ENCODE measurements at places on chromosomes 5 and 9.

- DNase-seq, result no peak
Measured at GRCh38 chr9:101727612-101728524, 10.6 kb downstream of the GRIN3A start.

GRCh38 chr5:54021431-54022164, 288.8 kb downstream of the ARL15 start:
- no peak for DNase-seq

DNA sequence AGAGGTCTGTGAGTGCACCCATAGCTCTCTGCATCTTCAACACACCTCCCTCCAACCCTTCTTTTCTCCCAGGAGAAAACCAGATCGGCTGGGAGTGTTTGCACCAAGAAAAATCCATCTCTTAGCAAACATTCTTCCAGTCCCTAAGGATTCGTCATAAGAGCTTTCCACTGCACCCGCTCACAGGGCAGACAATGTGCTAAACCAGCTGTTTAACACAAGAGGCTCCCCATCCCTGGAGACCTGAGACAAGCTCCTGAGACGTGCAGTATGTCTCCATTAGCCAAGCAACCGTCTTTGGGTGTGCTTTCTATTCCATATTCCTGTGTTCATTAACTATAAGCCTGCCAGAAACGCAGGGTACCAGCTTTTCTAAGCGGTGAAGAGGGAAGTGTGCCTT, 93.6 kb upstream of the ZNF462 start:
- DNase-seq, result no peak

GRCh38 chr9:124778575-124779367, 1.8 kb downstream of the OLFML2A start:
- no peak for DNase-seq

DNA sequence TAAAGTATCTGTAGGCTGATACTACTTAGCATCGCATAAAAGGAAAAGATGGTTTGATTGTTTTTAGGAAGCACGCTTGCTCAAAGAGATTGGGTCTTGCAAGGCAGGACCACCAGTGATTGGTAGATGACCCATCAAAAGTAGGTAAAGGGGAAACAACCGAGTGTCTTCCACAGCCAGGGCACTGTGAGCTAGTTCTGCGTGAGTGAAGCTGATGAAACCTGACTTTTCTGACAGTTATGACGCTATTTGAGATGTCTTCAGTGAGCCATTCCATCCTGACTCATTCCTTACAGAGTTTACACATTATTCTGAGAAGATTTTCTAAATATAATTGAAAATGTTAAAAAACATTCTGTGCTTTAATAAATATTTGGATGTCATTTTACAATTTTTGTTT, 49.7 kb downstream of the BASP1 start:
- DNase-seq, result no peak

DNA sequence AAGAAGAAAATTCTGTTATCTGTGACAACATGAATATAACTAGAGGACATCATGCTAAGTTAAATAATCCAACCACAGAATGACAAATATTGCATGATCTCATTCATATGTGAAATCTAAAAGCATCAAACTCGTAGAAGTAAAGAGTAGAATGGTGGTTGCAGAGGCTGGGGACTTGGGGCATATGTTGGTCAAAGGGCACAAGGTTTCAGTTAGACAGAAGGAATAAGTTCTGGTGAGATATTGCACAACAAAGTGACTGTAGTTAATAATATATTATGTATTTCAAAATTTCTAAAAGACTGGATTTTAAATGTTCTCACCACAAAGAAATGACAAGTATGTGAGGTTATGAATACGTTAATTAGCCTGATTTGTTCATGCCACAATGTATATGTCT, 24.8 kb downstream of the GRIA1 start:
- no peak for DNase-seq

DNA sequence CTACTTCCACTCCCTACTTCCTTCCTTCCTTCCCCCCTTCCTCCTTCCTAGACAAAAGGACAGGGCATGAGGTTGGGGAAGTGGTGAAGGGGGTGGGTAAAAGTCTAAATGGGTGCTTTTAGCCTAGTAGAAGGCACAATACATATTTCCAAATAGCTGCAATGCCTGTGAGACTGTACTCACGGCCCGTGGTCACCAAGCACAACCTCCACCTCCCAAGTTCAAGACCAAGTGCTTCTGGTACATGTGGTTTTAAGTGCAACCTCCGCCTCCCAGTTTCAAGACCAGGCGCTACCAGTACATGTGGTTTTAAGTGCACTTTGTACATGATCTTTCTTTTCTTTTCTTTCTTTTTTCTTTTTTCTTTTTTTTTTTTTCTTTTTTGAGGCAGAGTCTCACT, 14.5 kb upstream of the NTNG2 start:
- no peak for DNase-seq

DNA sequence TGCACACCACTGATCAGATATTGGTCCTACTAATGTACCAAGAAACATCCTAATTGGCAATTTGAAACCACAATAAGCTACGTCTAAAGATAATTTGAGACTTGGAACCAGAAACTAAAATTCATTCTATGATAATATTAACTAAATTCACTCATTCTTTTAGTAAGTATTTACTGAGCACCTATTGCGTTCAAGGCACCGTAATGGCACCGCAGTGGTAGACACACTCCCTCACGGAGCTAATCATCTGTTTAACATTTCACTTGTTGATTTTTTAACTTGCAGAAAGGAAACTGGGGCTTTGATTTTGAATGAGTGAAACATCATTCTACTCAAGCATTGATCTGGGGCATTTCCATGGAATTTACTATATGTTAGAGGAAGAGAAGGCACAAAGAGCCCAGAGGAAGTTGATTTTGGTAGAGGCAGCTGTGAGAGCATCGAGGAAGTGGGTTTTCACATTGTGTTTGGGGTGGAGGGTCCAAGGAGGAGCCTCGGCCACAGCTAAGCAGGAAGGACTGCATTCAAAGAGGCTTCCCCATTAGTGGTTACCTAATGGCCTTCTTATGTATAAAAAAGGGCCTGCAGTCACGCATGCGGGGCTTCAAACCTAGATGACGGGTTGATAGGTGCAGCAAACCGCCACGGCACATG, 7.1 kb downstream of the RAPGEF1 start:
- DNase-seq, result no peak

DNA sequence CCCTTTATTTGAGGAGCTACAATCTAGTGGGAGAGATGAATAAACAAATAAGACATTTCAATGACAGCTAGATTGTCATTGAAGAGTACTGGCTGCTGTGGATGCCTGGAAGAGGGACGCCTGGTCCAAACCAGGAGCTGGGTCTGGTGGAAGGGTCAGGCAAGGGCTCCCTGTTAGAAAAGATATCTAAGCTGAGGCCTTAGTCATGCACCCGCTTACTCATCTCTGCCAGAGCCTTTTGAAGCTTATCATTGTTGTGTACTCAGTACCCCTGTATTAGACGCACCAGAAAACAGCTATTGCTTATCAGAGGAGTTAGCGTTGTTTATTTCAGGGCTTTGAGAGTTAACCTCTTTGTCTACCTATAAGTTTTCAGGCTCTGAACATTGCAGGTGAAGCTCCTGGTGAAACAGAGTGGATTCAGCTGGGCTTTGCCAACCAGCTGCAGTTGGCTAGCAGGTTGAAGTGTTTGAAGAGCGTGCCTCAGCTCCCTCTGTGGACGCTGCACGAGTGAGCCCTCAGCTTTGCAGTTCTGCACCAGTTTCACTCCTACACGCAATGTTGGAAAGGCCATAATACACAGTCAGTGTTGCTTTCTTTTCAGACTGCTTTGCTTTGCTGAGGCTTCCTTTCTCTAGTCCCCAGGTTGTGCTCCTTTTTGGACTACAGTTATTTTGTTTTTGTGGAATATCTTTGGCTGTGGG, 5.6 kb upstream of the GPR151 start:
- DNase-seq, result no peak

- no peak for DNase-seq
Measured at GRCh38 chr5:67942421-67942820, 273.1 kb upstream of the PIK3R1 start.

DNA sequence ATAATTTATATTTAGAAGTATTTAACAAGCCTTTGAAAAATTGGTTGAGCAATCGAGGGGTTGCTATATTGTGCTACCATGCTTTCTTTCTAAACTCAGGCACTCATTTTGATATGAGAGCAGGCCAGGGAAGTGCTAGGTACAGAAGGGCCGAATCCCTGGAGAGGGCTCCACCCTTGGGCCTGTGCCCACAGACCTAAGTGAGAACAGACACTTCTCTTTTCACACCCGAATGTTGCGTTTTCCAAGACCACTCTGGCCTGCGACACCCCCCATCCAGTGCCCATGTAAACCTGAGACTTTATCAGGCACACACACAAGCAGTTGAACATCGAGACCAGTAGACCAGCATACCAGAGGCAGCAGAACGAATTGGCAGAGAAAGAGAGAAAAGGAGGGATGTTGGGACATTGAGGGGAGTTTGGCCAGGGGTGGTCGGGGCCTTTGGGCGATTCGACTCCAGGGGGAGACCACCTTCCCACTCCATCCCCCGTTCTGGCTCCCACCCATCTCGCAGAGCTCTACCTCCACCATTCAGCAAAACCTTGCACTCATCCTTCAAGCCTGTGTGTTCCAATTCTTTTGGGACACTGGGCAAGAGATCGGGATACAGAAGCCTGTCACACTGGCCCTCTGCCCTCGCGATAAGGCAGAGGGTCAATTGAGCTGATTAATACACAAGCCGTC, 134.8 kb downstream of the FBXO4 start:
- DNase-seq, result no peak

GRCh38 chr9:87481890-87482855, 15.5 kb upstream of the DAPK1 start:
- no peak for DNase-seq

DNA sequence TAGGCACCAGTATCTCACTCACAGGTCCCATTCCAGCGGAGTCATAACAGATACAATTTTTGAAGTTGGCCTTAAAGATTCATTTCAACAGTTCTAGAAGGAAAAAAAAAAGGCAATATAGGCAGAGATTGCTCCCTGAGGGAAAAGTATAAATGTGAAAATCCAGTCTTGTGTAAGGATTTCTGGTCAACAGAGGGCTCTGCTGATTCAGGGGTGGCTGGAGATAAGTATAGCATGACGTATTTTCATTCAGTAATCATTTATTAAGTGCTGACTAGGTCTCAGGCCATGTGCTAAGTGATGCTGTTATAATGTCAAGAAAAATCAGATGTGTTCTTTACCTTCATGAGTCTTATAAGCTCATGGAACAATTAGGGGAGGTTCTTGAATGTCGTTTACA, 377.3 kb upstream of the MEF2C start:
- no peak for DNase-seq

- DNase-seq, result no peak
Measured at GRCh38 chr9:4009006-4009511, 290.8 kb downstream of the GLIS3 start.

GRCh38 chr5:35685161-35685560, 67.5 kb downstream of the SPEF2 start:
- DNase-seq, result no peak

DNA sequence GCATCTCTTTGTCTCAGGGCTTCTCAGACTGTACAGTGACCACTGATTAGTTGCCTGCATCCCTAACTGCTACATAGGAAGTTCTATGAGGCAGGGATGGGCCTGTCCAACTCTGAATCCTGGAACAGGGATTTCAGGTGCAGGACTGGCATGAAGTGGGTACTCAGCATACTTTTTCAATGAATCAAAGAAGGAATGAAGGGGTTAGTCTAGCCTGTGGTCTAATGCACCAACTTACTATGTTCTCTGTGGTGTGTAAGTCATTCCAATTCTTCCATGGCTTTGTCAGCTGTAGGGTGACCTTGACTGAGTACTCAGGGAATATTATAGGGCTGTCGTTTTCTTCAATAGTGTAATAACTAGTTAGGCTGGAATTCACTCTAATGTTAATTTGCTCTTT, 8.3 kb downstream of the COL15A1 start:
- no peak for DNase-seq

- DNase-seq, result no peak
Measured at GRCh38 chr9:126151686-126152134, 174.9 kb upstream of the MVB12B start.

DNA sequence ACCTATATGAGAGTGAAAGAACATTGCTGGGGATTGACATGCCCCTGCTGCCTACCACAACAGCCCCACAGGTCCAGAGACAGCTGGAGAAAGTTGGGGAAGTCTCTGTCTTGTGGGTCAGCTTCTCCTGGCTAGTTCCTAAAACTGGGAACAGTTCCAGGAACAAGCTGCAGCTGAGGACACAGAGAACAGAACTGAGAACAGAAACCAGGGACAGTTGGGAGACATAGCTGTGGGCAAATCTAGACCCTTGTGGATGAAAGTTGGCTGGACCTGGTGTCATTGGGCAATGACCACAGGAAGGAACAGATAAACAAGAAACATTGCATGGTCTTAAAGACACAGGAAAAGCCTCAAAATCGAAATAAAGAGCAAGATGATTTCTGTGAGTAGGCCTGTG, 58.3 kb upstream of the MOCS2 start:
- no peak for DNase-seq

- DNase-seq, result no peak
Measured at GRCh38 chr9:127225801-127226625, 38.6 kb upstream of the GARNL3 start.

GRCh38 chr5:17276445-17276844, 59.0 kb downstream of the BASP1 start:
- no peak for DNase-seq

DNA sequence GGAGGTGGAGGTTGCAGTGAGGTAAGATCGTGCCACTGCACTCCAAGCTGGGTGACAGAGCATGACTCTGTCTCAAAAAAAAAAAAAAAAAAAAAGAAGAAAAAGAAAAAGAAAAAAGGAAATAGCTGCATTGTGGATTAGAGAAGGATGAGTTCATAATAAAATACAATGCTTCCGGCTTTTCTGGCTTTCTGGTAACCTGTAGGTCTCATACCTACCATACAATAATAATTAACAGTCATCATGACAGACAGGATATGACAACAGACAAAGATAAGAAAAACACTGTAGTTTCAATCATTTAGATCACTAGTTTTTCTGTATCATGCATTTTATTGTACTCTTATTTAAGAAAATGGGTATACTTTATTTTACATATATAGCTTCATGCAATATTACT, 40.7 kb upstream of the TRPM3 start:
- DNase-seq, result no peak

DNA sequence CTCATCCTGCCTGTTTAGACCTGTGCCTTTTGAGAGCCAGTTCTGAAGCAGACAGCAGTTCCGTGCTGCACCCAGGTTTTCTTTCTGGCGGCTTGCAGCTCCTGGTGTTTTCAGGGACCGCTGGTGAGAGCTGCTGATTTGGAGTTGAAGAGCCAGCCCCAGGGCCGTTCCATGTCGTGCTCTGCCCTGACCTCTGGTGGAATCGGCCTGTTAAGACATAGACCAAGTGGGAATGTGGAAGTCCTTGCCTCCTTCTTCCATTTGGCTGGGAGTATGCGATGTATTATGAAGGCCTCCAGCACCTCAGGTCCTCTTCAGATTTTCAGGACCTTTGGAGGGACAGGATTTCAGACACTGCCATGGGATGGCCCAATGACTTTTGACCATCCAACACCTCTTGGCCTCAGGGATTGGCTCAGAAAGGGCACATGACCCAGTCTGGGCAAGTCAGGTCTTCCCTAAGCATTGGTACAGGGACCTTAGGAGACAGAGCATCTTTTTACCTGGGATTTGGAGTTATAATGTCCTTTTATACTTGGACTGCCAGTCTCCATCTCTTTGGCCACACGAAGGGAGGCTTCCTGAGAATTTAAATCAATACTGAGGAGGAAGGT, 136.1 kb upstream of the CLINT1 start:
- DNase-seq, result no peak

Data from stimulated activated CD8-positive, alpha-beta memory T cell treated with anti-CD3 and anti-CD28 coated beads, Interleukin-12 subunit alpha, Interleukin-12 subunit beta, amount 100 ng/mL, for 4 hours (primary cell).